ENCODE measurements at places on chromosomes 4 and X.

GRCh38 chr4:185005219-185005819 is 13.0 kb upstream of the HELT start:
- no peak for DNase-seq

GRCh38 chrX:150880808-150881165 is 17.7 kb downstream of the CD99L2 start:
- no peak for DNase-seq

- no peak for DNase-seq
These were observed 6.6 kb upstream of the APLN start for GRCh38 chrX:129661369-129661768.

DNA sequence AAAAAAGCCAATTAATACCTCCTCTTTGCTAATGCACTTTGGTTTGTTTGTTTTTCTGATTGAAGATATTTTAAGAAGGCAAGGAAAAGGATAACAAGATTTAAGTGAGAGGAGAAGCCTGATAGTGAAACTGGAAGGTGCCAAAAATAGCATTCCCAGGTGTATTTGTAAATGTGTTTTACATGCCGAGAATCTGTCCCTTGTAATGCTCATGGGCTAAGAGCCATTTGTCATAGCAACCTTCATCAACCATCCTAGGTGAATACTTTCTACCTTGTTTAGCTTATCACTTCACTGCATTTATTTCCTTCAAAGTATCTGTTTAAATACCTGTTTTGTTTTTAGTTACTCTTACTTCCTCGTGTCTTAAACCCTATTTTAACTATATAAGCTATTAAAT is 127.8 kb downstream of the KCTD8 start:
- no peak for DNase-seq

DNA sequence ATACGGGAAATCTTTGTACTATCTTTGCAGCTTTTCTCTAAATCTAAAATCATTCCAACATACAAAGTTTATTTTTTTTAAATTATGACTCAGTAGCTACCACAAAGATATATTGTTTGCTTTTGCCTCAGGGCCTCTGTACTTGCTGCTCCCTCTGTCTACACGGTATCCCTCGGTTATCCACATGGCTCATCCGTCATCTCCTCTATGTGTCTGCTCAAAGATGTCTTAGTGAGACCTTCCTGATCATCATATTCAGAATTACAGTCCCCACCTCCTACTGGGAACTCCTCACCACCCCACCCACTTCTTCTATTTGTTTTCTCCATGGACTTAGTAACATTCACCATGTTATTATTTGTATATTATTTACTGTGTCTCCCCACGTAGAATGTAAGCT is 107.8 kb downstream of the PARM1 start:
- no peak for DNase-seq

- no peak for DNase-seq
These were observed 40.1 kb downstream of the SORBS2 start for GRCh38 chr4:185771711-185772390.

GRCh38 chr4:6912441-6912840 is 2.8 kb downstream of the TBC1D14 start:
- DNase-seq, result no peak

DNA sequence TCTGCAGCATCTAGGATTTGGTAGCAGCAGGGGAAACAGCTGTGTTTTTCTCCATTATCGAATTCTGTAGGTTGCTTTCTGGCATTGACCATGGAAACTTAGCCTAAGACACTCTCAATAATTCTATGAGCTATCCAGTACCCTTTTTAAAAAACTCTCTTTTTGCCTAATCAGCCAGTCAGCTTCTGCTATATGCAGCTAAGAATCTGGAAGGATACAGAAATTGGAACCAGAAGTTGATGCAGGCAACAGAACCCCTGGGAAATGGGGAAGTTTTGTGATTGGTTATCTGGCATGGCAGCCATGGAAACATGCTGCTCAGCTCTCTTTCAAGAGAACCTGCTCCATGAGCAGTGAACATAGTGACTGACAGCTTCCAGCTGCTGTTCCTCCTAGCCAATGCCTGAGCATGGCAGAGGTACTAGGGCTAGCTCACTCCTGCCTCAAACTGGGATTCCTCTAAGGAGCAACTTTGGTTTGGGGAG is 417.6 kb upstream of the MAOA start:
- DNase-seq, result no peak

- DNase-seq, result no peak
These were observed 12.1 kb downstream of the PPA2 start for GRCh38 chr4:105461621-105462382.

GRCh38 chr4:85611661-85612060 is 136.7 kb downstream of the ARHGAP24 start:
- no peak for DNase-seq

GRCh38 chr4:150828159-150828558 is 186.9 kb downstream of the LRBA start:
- no peak for DNase-seq

- no peak for DNase-seq
These were observed 44.1 kb upstream of the FAT1 start for GRCh38 chr4:186767794-186768193.

GRCh38 chr4:138216272-138216867 is 25.8 kb downstream of the SLC7A11 start:
- no peak for DNase-seq

Measured in cortex of kidney (tissue), 1 donor.